ENCODE measurements at places on chromosomes 4 and X.

DNA sequence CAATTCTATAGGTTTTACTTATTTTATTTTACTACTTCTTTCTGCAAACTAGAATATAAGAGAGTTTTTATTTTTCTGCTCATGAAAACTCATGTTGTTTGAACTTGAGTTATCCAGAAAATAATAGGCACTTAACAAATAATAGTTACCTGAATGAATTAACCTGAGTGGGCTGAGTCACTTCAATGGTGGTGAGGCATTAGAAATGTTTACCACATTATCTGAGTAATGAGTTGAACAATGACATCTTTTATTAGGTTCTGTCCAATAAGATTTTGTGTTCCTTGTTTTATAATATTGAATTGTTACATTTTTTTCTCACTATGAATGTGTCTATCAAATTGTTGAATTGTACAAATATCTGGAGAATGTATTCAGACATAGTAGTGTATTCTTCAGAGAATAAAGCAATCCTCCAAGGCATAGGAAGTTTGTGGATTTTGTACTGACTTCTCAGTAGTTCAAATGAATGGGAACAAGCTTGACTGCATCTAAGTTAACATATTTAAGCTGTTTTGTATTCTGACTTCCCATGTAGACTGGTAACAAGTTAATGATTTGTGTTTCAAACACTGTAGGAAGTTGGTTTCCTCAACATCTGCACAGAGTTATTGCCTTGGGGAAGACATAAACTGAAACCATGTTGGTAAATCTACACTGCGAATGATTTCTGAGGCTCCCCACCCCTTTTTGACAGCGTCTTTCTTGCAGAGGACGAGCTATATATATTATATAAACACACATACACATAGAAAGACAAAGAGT, 1808.9 kb upstream of the TENM3 start:
- DNase-seq = no peak

GRCh38 chr4:118268780-118269179, 84.0 kb downstream of the PRSS12 start:
- no peak for DNase-seq

- DNase-seq = no peak
Measured at GRCh38 chr4:24190761-24191695, 301.2 kb upstream of the PPARGC1A start.

DNA sequence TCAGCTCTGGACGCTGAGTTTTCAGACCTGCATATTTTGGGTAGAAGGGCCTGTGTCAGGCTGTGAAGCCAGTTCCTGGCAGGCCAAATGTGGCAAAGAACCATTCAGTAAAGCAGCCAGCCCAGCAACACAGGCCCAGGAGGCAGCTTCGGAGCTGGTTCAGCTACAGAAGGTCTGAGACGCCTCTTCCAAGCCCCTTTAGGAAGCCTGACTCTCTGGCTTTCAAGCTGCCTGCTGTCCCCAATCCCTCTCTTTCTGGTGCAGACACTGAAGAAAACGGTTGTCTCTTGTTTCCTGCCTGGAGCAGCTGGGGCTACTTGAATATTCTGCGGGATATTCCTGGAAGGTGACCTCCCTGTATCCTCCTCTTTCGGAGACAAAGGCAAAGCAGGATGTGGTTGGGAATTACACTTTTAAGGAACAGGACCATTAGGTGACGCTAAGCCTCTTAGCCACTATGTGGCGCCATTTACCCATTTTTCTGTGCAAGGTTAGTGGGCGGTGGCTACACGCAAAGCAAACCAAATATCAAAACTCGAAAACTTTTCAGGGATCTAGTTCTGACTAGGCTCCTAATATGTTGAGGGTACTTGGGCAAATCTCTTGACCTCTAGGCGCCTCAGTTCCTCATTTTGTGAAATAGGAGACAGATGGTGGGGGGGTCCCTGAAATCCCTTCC, 47.2 kb upstream of the LAS1L start:
- peak; percentile 20 for DNase-seq

GRCh38 chr4:955931-956381, 17.4 kb downstream of the DGKQ start:
- no peak for DNase-seq

DNA sequence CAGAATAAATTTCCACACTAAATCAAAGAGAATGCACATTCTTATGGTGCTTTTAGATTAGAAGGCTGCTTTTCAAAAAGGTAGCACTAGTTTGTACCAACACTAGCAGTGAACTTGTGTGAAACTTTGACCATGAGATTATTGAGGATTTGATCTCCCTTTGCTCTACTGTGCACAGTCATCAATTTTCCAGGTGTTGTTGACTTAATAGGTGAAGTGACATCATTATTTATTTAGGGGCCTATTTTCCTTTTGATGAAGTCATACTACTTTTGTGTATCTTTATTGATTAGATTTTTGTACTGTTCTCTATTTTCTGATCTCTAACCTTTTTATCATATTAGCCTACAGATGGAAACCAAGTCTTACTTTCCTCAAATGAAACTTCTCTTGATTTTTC, 507.9 kb upstream of the LCORL start:
- no peak for DNase-seq

DNA sequence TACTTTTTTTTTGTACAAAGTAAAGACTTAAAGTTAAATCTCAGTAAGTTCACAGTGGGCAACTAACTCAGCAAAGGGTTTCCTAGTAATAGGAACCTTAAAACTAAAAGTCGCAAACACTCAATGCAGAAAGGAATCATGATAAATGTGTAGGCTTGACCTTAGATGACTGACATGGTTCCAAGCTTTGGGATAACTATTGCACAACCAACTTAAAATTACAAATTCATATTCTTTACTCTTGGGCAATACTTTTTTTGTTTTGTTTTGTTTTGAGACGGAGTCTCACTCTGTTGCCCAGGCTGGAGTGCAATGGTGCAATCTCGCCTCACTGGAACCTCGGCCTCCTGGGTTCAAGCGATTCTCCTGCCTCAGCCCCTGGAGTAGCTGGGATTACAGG, 8.2 kb downstream of the ELOVL6 start:
- DNase-seq = no peak

GRCh38 chr4:3069661-3070199, 4.6 kb downstream of the HTT-AS start:
- no peak for DNase-seq

GRCh38 chr4:94345969-94346368, 3.3 kb upstream of the HPGDS start:
- no peak for DNase-seq

DNA sequence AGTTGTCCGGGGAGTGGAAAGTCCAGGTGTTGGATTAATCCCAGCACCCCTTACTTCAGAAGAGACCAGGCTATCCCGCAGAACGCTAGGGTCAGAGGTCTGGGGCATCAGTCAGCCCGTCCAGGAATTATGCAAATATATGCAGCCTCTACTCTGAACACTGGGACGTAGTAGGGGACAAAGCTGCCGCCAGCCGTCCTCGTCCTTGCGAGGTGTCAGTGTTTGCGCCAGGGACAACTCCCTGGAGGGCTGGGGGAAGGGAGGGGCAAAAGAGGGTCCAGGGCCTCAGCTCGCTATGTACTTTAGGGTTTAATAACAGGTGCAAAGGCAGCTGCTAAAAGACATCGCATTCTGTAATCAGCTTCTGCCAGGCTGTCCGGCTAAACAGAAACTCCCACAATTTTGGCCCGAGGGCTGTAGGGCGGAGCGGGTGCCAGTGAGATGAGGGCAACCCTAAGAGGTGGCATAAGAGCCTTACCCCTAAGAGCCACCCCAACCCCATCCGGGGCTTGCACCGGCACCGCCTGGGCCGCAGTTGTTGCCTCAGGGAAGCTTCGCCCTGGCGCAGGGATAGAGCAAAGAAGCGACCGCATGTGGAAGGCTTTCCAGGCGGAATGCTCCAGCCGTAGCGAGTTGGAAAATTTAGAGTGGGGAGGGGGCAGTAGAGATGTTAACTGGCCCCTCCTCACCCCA, 8.4 kb downstream of the HAND2 start:
- DNase-seq = no peak

DNA sequence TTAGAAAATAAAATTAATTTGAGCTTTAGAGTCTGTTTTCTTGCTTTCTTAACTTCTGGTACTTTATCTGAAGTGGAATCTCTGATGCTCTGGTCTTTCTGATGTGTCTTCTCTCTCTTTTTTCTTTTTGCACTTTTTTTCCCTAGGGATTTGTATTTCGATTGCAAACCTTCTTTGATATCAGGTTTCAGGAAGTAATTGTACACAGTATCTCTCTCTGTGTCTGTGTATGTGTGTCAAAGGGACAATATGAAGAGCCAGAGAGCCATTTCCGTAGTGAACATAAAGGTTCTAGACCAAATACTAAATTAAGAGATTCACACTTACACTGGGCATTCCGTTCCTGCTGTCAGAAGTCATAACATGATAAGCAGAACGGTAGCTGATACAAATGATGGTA, 325.0 kb downstream of the PCDH7 start:
- DNase-seq = no peak

DNA sequence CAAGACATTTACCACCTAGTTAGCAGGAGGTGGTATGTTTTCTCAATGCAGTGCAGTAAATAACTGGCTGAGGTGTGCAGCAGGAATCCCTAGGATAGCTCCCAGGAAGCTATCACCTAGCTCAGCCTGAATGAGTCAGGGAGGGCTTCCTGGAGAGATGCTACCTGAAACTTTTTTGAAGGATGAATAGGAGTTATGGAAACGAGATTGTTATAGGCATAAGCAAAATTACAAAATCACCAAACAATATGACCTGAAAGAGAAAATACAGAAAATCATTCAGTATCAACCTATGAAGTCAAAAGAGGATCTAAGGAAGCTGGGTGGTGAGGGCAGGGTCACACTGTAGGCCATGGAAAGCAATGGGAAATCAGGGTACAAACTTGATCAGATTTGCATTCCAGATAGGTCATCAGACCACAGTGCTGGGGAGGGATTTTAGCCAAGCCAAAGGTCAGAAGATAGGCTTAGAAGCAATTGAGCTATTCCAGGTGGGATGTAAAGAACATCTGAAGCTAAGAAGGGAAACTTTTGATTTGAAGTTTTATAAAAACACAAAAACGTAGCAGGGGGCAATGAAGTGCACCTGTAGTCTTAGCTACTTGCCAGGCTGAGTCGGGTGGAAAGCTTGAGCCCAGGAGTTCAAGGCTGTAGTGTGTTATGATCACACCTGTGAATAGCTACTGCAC, 11.3 kb downstream of the AREG start:
- DNase-seq = no peak

- DNase-seq = no peak
Measured at GRCh38 chr4:102318526-102318925, 26.8 kb downstream of the SLC39A8 start.

DNA sequence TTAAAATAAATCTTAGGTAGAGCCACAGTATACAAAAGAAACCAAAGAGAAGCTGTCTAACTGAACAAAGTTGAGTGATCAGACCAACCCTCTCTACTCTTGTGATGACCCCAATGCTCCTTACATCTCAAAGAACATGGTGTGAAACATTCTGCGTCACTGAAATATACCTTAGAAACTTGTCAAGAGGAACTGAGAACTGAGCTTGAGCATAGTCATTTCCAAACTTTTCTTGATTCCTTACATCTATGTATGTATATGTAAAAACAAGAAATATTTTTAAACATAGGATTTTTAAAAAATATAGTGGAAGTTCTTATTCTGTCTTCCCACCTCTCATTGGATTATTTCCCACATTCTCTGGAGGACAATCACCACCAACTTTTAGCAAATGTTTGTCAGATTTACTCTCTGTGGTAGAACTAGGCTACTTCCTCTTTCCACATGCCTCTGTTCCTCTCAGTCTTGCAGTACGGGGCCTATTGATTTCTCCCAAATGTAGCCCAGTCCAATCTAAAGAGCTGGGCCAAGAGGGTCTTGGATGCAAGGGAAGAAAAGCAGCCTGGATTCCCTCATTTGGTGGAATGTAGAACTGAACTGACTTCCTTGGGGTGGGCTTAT, 98.2 kb upstream of the HHIP start:
- DNase-seq = no peak

GRCh38 chrX:40733706-40734105, 1.6 kb downstream of the MED14 start:
- DNase-seq = no peak

DNA sequence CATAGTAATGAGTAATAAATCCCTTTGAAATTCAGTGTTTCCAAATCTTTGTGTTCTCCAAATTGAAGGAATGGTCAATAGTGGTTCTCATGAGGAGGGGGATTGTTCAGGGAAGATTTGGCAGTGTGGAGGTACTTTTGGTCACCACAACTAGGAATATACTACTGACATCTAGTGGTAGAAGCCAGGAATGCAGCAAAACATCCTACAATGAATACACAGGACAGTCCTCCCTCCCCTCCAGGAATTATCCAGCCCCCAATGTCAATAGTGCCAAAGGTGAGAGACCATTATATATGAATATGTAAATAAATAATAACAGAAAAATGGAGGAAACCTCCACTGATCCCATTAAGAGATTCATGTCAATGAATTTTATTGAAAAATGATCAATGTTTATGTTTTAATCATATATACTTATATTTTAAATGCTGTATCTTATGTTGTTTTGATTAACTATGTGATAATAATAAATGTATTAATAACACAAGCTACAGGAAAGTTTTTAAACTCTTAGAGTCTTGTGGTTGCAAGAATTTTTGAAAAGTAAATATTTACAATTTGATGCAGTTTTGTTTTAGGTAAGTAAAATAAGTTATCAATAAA, 14.4 kb upstream of the FAM9A start:
- no peak for DNase-seq
